Activated naive CD4-positive, alpha-beta T cell treated with Interleukin-2 at 50 U/mL for 16 hours (primary cell): ENCODE measurements at places on chromosomes 1 and 21.

DNA sequence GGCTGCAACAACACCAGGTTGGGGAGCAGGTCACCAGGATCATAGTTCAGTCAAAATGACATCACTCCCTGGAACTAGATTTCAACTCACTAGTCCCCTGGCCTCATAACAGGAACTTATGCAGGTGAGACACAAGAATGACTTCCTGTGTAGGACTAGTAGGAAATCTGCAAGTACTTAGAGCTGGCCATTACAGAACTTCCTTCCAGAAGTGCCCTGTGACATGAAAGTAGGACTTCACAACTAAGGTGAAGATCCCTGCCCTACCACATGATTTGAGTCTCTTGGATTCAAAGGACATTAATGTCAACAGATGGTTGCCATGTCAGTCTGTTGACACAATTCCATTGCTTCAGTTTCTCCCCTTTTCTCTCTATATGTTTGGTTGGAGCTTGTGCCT is 223.1 kb downstream of the RPS6KC1 start:
- no peak for DNase-seq

DNA sequence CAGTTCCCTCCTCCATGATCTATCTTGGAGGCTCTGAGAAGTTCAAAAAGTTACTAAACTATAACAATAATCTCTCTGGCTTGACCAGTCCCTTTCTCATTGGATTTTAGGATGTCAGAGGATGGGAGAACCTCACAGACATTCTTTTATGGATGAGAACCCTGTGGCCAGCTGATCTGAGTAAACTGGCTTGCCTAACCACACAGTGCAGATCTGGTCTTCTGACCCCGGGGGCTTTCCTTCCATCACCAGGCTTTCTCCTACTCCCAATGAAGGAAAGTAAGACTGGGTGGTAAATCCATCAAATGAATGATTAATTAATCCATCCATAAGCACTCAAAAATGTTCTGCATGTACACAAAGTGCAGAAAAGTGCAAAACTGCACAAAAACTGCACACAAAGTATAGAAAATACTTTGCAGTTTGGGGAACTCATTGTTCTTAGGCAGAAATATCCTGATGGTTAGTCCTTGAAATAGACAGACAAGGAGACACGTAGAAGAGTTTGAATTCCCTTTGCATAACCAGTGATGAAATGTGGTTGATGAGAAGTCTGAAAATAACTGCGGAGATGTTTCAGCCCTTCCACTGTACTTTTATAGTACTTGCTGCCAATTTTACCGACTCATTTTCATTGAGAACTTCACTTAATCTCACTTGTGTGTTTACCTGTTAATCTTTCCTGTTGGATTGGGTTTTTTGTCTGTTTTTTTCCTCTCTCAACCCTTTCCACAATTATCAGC is 2.5 kb upstream of the F3 start:
- DNase-seq = no peak

GRCh38 chr1:13722808-13723360 is 22.9 kb downstream of the PRDM2 start:
- no peak for DNase-seq

- no peak for DNase-seq
Measured at GRCh38 chr21:40436261-40436660, 410.7 kb downstream of the DSCAM start.

DNA sequence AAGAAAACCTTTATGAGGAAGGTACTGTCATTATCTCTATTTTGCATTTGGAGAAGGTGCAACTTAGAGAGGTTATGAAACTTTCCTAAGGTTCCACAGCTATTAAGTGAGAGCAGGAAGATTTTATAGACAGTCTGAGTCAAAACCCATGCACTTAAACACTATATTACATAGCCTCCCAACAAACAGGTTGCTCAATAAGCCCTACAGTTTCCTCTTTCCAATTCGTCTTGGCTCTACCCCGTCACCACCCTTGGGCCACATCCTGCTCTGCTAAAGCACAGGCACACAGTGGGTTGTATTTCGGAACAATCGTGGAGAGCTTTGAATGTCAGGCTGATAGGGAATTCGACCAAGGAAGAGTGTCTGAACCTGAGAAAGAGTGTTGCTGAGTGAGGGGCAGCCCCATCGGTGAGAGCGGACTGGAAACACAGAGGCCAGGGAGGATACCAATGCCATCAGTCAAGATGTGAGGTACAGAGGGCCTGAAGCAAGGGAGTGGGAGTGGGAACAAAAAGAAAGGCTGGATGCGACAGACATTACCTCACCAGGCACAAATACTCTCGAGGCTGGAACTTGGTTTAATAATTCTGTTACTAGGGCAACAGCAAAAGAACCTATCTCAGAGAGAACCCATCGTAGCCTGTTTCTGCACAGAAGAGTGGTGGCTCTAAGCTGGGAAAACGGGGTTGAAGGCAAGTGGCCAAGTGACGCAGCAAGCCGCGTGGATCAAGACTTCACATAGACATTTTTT is 6.3 kb upstream of the LRRC52 start:
- DNase-seq = no peak

DNA sequence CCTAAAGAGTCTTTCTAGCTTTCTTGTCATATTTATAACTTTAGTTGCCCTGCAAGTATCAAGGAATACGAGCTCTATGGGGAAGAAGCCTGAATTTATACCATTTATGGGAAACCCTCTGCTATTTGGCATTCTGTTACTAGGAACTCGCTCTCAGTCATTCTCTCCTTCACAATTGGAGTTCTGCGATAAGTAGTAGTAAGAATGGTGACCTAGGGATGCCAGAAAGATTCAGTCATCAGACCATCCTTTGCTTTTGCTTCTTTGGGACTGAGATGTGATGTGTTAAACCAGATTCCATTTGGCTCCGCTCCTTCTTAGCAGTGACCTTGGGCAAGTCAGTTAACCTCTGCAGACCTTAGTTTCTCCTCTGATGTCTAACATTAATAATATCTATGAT is 256.5 kb downstream of the FGGY start:
- no peak for DNase-seq

DNA sequence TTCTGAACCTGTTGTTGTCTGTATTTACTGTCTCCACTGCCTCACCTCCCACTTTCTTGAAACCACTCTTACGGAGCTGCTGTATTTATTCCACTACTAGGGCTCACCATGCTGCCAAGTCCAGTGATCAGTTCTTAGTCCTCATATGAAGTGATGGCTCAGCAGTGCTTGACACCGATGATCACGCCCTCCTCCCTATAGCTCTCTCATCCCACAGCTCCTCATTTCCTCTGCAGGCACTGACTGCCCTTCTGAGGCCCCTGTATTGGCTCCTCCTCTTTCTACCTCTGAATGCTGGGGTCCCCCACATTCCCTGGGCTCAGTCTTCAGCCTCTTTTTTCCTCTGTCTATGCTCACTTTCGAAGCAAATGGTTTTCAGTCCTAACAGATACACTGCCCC is 3.4 kb downstream of the CLCA1 start:
- DNase-seq = no peak

GRCh38 chr1:1721201-1721600 is 3.0 kb downstream of the CDK11A start:
- no peak for DNase-seq
